ENCODE measurements at places on chromosomes 16 and 17.

DNA sequence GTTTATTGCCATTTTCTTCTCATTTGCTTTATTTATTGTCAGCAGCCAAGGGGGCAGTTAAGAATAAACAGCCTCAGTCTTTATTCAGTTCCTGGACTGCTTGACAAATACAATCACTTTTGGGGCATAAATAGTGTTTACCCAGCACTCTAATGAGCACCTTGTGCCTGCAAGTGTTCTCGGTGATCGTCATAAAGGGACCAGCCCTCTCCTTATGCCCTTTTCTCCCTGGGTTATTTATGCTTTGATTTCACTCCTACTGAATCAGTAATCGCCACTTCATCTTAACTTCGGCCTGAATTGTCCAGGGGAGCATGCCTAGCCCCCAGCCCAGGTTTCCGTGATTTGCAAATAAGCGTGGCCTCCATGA, 55.7 kb upstream of the CACNG5 start:
- DNase-seq, result no peak

DNA sequence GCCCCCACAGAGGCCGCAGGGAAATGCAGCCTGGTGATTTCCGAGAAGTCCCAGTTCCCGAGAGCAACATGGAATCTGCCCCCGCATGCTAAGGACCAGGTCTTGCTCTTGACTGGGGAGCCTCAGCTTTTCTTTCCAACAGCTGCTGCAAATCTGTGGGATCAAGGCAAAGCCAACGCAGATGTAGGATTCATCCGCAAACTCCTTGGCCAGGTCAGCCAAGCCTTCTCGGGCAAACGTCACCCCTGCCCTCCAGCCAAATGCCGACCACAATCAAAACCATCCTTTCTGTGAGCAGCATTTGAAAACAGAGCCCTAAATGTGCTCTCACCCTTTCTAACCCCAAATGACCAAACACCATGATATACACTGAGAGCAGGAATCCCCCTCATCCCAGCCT, 54.0 kb downstream of the MRM3 start:
- no peak for DNase-seq

DNA sequence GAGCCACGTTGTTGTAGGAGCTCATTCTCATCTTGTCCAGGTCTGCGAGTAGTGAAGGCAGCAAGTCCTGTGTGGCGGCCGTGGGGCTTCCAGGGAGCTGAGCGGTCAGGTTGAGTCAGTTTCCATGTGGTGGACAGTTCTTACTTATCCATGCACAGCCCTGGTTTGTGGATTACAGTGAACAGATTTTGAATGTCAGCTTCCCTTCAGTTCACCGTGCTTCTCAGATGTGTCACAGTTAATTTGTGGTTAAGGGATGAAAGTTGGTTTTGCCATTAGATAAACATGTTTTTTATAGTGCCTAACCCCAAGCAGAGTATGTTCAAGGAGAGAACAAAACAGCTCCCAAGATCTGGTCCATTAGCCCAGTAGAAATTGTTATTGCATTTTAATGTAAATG, 103.1 kb downstream of the RPTOR start:
- DNase-seq, result no peak

DNA sequence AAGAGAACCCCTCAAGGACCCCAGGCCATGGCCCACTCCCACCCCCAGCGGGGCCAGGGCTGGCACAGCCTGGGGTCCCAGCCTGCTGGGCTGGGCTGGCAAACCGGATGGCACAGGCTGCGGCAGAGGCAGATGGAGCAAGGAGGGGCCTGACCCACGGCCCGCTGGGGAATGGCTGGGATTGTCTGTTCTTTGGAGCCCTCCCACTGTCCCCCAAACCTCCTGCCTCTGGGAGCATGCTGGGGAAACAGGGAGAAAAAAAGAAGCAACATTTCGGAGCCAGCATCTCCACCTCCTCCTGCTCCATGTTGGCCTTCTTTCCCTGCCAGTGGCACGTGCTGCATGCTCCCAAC, 37.1 kb upstream of the LHX1 start:
- no peak for DNase-seq

DNA sequence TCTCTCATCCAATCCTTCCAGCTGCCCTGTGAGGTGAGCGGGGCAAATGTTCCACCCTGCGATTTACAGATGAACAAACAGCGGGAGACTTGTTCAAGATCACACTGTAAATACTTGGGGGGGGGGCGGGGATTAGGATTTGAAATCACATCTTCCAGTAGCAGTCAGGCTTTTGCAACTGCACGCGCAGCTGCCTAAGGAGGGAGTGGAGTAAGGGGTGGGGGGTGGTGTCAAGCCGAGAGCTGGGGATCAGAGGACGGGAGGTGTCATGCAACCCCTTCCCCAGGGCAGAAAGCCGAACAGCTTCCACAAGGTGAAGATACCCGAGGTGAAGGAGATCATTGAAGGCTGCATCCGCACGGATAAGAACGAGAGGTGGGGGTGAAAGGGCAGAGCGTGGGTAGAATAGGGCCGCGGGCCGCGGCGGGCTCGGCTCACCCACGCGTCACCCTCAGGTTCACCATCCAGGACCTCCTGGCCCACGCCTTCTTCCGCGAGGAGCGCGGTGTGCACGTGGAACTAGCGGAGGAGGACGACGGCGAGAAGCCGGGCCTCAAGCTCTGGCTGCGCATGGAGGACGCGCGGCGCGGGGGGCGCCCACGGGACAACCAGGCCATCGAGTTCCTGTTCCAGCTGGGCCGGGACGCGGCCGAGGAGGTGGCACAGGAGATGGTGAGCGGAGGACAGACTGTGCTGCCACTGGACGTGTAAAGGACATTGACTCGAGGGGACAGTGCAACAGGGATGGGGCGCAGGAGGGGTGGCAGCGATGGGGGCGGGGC, 4.6 kb downstream of the WNK4 start:
- no peak for DNase-seq
